SK-MEL-5 (cell line): ENCODE measurements at places on chromosomes 2 and 18. TPM values are rescaled to one million over a fixed set of nuclear protein-coding genes. Genes with fewer than 3 reads are reported as not detected.

DNA sequence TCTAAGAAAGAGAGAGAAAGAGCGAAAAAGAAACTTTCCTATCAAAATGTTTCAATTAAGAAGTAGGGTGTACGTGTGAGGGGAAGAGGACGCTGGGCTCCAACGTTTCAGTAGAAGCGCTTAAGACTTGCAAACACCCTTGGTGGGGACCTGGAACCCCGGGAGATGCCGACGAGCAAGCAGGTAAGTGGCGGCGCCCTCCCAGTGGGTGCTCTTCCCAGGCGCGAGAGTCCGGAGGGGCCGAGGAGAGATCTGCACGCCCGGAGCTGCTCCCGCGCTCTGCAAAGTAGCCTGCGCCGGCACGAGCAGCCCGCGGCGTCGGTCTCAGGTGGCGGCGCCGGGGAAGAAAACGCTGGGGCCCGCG, 678 bp upstream of the OTX1 start:
- no peak for DNase-seq

The FEV gene
- total RNA-seq = not detected in 2 replicates

- no peak for DNase-seq
Observed at GRCh38 chr18:42289526-42289925, 334.5 kb downstream of the PIK3C3 start.

DNA sequence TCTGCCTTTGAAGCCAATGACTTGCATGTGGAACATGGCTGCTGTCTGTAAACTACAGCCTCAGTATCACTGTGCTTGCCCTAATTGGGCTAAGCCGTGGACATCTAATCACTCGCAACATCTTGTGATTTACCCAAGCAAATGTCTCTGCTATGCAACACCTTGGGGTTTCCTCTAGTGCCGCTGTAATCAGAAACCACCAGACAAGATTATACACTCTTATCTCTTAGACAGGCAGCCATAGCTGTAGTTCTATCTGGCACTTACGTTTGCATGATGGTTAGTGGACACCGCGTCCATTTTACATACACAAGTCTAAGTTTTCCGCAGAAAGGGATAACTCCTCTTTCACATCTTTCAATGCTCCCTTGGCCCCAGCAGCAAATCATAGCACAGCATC, 204.3 kb upstream of the CCDC68 start:
- DNase-seq = no peak

DNA sequence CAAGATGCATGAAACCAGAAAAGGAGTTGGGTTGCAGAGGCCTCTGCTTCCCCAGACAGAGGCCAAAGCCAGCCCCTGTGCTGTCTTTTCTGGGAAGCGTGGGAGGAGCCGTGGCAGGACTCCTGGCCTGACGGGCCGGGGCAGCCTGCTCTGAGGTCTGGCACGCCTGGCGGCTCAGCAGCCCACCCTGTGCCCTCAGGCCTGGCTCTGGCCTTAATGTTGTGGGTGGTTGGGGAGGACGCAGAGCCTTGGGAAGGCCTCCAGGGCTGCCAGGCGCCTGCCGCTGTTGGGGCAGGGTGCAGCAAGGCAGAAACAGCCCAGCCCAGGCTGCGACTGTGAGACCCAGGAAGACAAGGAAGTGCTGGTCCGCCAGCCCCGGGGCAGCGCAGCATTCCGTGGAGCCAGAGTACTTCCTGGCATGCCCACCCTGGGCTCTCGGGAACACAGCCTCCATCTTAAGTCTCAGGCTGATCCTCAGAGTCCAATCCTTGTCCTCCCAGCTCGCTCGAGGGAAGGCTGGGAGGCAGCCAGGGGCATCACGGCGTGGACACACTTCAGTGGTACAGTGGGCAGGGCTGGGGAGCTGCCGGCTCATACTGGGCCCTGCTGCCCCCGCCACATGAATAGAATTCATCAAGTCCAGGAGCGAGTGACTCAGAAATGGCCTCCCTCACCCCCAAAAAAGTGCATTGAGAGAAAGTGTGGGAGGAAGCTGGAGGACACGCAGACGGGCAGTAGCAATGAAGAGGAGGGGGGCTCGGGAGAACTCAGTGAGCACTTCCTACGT, 72.6 kb downstream of the EMX1 start:
- no peak for DNase-seq
